Aortic smooth muscle cell (primary cell): ENCODE measurements at places on chromosomes 5 and 9. TPM values are rescaled to one million over a fixed set of nuclear protein-coding genes. Genes with fewer than 3 reads are reported as not detected.

The SMIM33 gene
- total RNA-seq = not detected in 2 replicates

The NRARP gene
- total RNA-seq = 0.25 and 0.53 TPM in 2 replicates

The MCTP1 gene
- 2.1 and 4.4 TPM in 2 replicates for total RNA-seq

The MAML1 gene
- 4.4 and 6.7 TPM in 2 replicates for total RNA-seq

The UNC13B gene
- 34.3 and 35.1 TPM in 2 replicates for total RNA-seq

The PLCXD3 gene
- 0.53 and 1.9 TPM in 2 replicates for total RNA-seq

The OBP2B gene
- not detected in 2 replicates for total RNA-seq
